ENCODE measurements at places on chromosomes 5 and 9.

- no peak for DNase-seq
These were observed 5.5 kb upstream of the RNU6ATAC start for GRCh38 chr9:134169724-134170401.

- DNase-seq, result no peak
These were observed 19.2 kb downstream of the GSN start for GRCh38 chr9:121286973-121287741.

GRCh38 chr5:132086277-132086794 is 12.7 kb downstream of the CSF2 start:
- DNase-seq, result no peak

- no peak for DNase-seq
These were observed 1.5 kb downstream of the AFF4 start for GRCh38 chr5:132961887-132962286.

- DNase-seq, result no peak
These were observed 71.8 kb downstream of the SMARCA2 start for GRCh38 chr9:2086971-2087370.

DNA sequence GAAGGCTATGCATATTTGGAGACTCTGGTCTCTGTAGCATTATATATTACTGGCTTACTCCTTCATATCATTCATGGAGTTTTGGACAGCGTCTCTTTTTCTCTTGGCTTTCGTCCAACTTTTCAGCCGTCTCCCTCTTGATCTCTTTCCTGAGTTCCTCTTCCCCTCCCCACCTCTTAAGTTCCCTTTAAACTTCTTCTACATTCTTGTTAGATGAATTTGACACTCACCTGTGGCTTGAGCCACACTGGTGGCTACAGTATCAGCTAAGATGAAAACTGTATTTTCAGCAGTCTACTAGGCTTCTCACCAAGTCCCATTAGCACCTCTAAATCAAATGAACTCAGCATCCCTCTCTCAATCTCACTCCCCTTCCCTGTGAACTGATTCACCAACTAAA is 128.1 kb downstream of the STARD4 start:
- DNase-seq, result no peak

- DNase-seq, result peak; percentile 88
These were observed 16.1 kb downstream of the LIFR start for GRCh38 chr5:38540314-38540713.

GRCh38 chr9:68973619-68974018 is 40.3 kb downstream of the PRKACG start:
- no peak for DNase-seq

GRCh38 chr5:113379936-113380806 is 54.6 kb downstream of the TSSK1B start:
- no peak for DNase-seq

- DNase-seq, result no peak
These were observed 26.6 kb upstream of the OR2K2 start for GRCh38 chr9:111356481-111357244.

DNA sequence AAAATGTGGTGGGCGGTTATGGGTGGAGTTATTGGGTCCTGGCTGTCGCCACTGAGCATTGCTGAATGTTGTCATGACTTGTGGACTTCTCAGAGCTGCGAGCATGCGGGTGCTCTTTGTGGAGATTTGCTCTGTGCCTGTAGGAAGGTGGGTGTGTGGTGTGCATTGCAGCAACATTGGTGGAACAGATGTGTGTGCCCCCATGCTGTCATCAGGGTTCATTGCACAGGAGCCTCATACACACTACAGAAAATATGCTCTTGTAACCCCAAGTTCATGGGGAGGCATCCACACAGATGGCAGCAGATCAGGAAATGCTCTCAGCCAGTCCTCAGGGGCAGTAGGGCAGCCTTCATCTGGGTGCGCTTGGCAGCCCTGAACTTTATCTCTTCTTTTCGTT is 55.9 kb upstream of the PHF2 start:
- no peak for DNase-seq
